ENCODE measurements at places on chromosomes 4 and X. TPM values are rescaled to one million over a fixed set of nuclear protein-coding genes. Genes with fewer than 3 reads are reported as not detected.
A peak's percentile ranks its signal among the peaks of the same experiment; 100 is the strongest.

GPC4 gene
- total RNA-seq: 2.8 TPM

MRPS18C gene
- 22.0 TPM for total RNA-seq

TMEM150C gene
- 1.2 TPM for total RNA-seq

IRF2 gene
- 31.8 TPM for total RNA-seq

CAMK2D gene
- 196 TPM for total RNA-seq

RTL5 gene
- 4.5 TPM for total RNA-seq

CCNA2 gene
- total RNA-seq: 1.3 TPM

FAT4 gene
- 17.8 TPM for total RNA-seq

DNA sequence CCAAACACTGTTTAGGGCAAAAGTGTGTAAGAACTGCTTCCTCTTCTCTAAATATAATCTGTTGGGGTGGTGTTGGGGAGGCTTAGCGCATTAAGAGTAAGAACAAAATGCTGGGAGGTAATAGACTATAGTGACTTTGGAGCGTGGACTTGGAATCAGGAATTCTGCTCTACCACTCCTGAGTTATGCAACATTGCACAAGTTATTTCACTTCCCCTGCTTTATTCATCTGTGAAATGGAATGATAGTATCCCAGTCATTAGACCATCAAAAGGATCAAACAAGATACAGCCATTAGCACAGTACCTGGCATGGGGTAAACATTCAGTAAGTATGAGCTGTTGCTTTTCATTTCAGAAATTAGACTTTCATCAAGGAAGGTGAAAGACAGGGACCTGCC is 58.7 kb downstream of the IGFBP7 start:
- peaks cover 2% of the 10 kb centered on the region for H3K4me1 ChIP-seq
- no peak overlapping the region for H3K4me3 ChIP-seq
- no peaks in the 10 kb centered on the region for H3K36me3 ChIP-seq
- DNase-seq: no peak
- H3K27me3 ChIP-seq: no peaks in the 10 kb centered on the region
- no peak overlapping the region for H3K27ac ChIP-seq

DNA sequence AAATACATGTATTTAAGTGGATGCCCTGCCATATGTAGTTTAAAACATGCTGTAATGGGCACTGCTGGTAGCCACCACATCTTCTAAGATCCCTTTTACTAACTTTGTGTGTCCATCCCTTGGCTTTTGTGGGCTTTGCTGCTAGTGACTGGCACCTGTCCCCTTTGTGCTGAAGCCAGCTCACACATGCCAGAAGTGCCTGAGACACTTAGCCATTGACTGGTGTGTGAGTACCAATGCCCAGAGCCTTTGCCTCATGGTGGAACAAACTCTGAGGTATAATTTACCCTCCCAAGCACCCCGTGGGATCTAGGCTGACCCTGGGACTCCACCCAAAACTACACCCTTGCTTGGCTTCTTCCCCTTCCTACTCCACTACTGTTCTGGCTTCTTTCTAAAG is 33.0 kb downstream of the ARHGAP6 start:
- no peaks in the 10 kb centered on the region for H3K27me3 ChIP-seq
- H3K4me3 ChIP-seq: no peak overlapping the region
- H3K4me1 ChIP-seq: no peaks in the 10 kb centered on the region
- no peak for DNase-seq
- H3K36me3 ChIP-seq: no peaks in the 10 kb centered on the region

DNA sequence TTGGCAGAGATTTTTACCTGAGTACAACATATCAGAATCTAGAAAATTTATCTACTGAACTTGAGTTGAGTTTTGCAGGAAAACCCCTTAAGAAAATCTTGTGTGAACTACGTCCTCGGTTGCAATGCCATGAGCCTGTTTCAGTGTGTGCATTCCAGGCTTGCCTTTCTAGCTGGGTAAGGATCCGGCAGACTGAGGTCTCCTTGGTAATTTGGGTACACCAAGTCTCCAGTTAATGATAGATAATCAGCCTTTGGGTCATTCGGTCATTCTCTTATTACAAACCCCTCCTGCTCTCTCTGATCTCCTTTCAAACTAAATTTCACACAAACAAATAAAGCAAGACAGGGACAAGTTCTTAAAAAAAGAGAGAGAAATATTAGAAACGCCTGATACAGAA is 5.9 kb upstream of the HAND2 start:
- no peaks in the 10 kb centered on the region for H3K36me3 ChIP-seq
- no peaks in the 10 kb centered on the region for H3K4me1 ChIP-seq
- H3K27me3 ChIP-seq: peaks cover 82% of the 10 kb centered on the region
- no peak for DNase-seq
- no peak overlapping the region for H3K27ac ChIP-seq

GRCh38 chr4:174856926-174857800 is 28.1 kb upstream of the GLRA3 start:
- H3K27me3 ChIP-seq: no peaks in the 10 kb centered on the region
- DNase-seq: no peak
- H3K36me3 ChIP-seq: no peaks in the 10 kb centered on the region
- H3K27ac ChIP-seq: no peak overlapping the region
- H3K4me1 ChIP-seq: no peaks in the 10 kb centered on the region

DNA sequence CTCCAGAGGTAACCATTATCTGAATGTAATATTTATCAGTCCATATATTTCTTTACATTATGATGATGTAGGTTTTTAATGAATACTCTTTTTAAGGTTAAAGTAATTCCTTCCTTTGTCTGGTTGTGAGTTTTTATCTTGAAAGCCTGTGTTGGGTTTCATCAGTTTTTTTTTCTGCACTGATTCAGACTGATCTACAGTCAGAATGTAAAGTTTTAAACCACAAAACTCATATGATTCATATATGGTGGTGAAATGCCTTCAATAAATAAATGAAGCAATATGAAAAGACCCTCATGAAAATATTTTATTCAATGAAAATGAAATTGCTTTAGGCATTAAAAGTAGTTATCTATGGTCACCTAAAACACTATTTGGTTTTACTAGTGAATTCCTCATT is 47.1 kb downstream of the SORBS2 start:
- no peaks in the 10 kb centered on the region for H3K4me1 ChIP-seq
- no peaks in the 10 kb centered on the region for H3K36me3 ChIP-seq
- no peaks in the 10 kb centered on the region for H3K27me3 ChIP-seq
- peak; percentile 36 for DNase-seq
- H3K4me3 ChIP-seq: no peak overlapping the region
- no peak overlapping the region for H3K27ac ChIP-seq

DNA sequence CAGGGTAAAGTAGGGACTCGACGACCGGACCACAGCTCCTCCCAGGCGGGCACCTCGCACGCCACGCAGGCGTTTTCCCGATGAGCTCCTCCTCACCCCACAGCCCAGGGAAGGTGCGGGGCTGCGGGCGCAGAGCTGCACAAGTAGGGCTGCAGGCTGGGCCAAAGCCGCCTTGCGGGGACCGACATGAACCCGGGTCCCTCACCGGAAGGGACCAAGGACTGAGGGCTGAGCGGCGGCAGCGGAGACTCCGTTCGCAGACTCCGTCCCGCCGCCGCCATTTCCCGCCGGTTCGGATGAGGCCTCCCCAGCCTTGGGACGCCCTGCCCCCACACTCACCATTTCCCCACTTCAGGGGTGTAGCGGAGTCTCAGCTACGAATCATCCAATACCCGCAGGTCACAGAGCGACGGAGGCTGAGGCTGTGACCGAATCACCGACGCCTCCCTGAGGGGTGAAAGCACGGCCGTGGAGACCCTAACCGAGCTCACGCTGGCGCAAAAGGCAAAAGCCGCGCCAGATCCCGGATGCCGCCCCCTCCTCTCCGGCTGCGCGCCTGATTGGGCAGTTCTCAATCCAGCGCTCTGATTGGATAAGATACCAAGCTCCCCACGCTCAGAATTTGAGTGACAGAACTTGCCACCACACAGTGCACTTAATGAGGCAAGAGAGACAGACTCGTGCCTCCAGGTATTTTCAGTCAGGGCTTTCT is at the start of gene ZNF732:
TSS of gene ZNF732 (minus strand) at position 506 of the 712 bp plus-strand sequence. CDS start at position 342, 164 bp downstream.
- peak; percentile 83 for DNase-seq
- H3K4me1 ChIP-seq: no peaks in the 10 kb centered on the region
- H3K36me3 ChIP-seq: no peaks in the 10 kb centered on the region
- no peak within 1 kb of the TSS for H3K27ac ChIP-seq

GRCh38 chrX:48684134-48684533 is 535 bp downstream of the WAS start:
- H3K4me3 ChIP-seq: no peak overlapping the region
- H3K27ac ChIP-seq: no peak overlapping the region
- DNase-seq: no peak
- H3K27me3 ChIP-seq: no peaks in the 10 kb centered on the region

- no peak for DNase-seq
- H3K27me3 ChIP-seq: no peaks in the 10 kb centered on the region
- H3K4me3 ChIP-seq: no peak overlapping the region
Measured at GRCh38 chrX:25066131-25066530, 50.4 kb upstream of the ARX start.

GRCh38 chrX:110248578-110248977 is 69.3 kb downstream of the AMMECR1 start:
- no peak overlapping the region for H3K27ac ChIP-seq
- H3K27me3 ChIP-seq: no peaks in the 10 kb centered on the region
- DNase-seq: no peak
- H3K4me3 ChIP-seq: no peak overlapping the region

DNA sequence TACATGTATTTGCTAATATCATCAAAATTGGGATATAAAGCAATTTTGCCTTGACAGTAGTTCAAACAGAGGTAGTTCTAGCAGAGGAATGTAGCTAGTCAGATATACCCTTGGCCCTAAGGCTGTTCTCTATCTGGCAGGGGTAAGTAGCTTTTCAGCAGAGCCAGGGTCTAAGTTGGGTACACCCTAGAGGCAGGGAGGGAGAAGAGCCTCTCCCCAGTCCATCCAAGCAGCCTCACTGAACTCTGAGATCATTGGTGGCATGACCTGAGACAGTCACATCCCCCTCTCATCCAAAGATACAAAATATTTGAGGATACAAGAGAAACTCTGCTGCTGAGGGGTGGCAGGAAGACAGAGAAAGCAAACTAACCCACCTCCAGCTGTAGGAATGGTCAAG is 343.7 kb downstream of the DHX15 start:
- no peak for DNase-seq
- H3K4me3 ChIP-seq: no peak overlapping the region
- no peak overlapping the region for H3K27ac ChIP-seq

GRCh38 chr4:35772291-35772690 is 472.0 kb downstream of the ARAP2 start:
- DNase-seq: peak; percentile 22
- no peak overlapping the region for H3K27ac ChIP-seq
- no peaks in the 10 kb centered on the region for H3K4me1 ChIP-seq

DNA sequence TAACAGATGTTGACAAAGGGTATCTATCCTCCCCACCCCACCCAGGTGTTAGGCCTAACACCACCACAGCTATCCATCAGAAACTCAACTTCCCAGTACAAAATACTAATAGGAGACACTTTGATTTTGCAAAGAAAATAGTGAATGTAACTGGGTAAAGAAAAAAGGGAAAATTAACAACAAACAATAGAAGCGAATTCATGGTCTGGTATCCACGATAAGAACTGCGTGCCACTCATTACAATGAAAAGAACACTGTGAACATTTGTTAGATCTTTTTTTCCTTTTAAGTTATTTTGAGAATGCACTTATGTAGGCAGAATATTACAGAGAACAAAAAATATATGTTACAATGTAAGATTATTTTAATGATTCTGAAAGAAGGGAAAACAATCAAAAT is 12.0 kb downstream of the TSPAN5 start:
- DNase-seq: no peak
- no peak overlapping the region for H3K27ac ChIP-seq
- H3K4me3 ChIP-seq: no peak overlapping the region
- H3K27me3 ChIP-seq: no peaks in the 10 kb centered on the region
- H3K36me3 ChIP-seq: no peaks in the 10 kb centered on the region

Data from fibroblast of lung (primary cell).